ENCODE measurements at places on chromosomes 4 and X.
A peak's percentile ranks its signal among the peaks of the same experiment; 100 is the strongest.

GRCh38 chr4:180828455-180829018 lies 1414.7 kb upstream of the TENM3 start:
- no peak for DNase-seq

- DNase-seq = no peak
These were observed 104.9 kb upstream of the DHX15 start for GRCh38 chr4:24689212-24689611.

DNA sequence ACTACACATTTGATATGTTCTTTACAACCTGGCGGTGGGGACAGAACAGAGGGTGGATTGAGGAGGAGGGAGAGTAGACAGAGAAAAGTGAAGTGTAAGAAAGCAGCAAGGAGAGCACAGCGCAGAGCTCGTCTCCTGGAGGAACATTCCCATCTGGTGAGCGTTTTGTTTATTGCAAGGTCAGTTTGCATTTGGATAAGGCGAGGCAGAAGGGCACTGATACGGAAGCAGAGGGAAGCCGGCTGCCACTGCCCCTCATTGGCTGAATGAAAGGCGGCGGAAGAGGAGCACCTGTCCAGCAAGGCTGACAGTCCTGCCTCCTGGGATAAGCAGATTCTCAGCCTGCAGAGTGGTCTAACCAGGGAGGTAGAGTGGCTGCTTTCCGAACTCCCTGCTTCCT lies 83.2 kb downstream of the GPR143 start:
- no peak for DNase-seq

- no peak for DNase-seq
These were observed 80.8 kb upstream of the ANK2 start for GRCh38 chr4:112968451-112969159.

- no peak for DNase-seq
These were observed 44.9 kb downstream of the HADH start for GRCh38 chr4:108034565-108034964.

DNA sequence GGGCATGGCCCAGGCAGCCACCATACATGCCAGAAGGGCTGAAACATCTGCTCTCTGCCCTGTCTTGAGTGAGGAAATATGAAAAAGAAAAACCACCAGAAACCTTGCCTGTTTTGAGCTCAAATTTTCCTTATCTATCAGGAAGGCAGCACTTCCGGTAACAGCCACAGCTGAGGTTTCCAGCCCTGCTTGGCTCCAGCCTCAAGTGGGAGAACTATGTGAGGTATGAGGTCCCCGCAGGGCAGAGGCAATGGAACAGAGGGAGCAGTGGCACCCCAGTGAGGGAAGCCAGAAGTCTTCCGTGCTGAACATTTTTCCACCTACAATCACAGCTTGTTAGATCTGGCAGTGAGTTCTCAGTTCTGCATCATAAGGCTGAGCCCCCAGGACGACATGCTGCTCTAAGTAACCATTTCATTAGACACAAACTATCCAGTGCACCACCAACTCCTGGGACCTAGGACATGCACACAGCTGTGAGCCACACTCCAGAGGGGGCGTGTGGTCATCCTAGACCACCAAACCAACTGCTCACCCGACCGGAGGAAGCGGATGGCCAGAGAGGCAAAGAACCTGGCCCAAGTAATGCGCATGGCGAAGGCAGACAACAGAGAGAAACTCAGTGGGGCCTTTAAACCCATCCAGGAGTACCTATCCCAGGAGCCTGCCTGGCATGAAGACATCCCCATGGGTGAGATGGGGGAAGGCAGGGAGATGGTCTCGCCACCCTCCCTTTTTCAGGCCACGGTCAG lies 22.6 kb downstream of the WDR1 start:
- no peak for DNase-seq

- no peak for DNase-seq
These were observed 38.6 kb upstream of the CEP135 start for GRCh38 chr4:55910140-55910539.

DNA sequence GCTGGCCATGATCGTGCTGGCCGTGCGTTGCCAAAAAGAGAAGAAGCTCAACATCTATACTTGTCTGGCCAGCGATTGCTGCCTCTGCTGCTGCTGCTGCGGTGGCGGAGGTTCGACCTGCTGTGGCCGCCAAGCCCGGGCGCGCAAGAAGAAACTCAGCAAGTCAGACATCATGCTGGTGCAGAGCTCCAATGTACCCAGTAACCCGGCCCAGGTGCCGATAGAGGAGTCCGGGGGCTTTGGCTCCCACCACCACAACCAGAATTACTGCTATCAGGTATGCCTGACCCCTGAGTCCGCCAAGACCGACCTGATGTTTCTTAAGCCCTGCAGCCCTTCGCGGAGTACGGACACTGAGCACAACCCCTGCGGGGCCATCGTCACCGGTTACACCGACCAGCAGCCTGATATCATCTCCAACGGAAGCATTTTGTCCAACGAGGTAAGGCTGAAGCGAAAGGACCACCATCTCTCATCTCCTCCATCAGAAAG lies 3.3 kb downstream of the PCDH10 start:
- DNase-seq = no peak

DNA sequence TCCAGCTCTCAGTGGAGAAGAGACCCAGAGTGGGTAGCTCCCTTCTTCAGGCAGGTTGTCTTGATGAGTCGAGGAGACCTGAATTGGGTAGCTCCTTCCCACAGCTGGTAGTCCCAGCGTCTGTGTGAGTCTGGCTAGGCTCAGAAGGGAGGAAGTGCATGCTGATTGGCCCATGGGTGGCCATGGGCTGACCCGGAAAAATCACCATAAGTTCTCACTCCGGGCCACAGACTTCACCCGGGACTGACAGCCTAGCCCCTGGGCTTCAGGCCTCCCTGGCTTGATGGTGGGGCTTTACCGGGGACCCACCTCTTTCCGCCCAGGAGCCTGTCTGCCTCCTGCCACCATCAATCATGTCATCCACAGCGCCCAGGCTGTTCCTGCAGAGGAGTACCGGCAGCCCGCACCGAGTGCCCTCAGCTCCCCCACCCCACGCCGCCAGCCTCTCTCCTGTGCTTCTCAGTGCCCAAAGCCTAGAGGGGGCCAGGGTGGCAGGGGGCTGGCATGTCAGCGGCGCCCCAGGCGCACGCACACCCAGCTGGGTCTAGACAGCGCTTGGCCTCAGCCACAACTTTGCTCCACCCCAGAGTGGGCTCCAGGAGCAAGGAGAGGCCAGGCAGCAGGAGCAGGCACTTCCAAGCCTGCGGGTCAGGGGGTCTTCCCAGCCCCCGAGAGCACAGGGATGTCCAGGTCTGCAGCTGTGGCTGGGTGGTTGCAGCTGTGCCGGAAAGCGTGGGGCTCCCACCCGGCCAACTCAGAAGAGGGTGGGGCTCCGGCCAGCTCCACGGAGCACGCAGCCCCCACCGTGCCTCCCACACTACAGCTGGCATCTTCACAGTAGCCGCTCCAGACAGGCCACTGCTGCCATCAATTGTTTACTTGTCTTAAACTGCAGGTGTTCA lies 16.1 kb upstream of the SAT1 start:
- DNase-seq = no peak

DNA sequence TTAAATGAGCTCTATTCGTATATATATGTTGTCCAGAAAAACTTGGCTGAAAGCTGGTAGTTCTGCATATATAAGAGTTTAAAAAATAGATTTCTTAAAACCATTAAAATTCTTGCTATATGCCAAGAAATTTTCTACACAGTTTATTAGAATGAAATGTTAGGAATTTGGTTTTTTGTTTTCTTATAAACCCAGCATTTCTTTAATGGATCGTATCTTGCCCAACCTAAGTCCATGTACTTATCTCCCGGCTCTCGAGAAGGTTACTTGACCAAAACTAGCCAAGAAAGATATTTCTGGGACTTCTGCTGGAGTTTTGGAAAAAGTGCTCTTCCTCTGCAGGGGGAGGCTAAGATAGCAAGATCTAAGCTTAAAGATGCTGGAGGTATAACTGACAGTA lies 4.7 kb upstream of the ASB5 start:
- no peak for DNase-seq

DNA sequence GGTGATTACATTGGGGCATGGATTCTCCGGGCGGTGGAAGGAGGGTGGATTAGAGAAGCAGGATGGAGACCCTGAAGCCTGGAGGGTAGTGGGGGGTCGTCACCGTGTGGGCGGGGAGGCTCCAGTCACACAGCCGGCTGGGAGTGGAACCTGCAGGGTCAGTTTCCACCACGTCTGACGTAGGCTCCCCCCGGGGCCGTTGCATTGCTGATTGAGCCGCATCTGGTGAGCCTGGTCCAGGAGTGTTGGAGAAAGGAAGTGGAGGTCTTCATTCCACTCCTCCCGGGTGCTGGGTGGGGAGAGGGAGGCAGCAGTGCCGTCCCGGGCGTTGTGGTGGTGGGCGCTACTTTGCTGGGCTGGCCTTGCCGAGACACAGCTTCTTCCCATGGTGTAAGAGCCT lies 28.1 kb downstream of the TBC1D14 start:
- DNase-seq = no peak

GRCh38 chr4:148955564-148956297 lies 513.5 kb upstream of the NR3C2 start:
- no peak for DNase-seq

- DNase-seq = no peak
These were observed 407.3 kb upstream of the SLIT2 start for GRCh38 chr4:19844446-19844845.

- no peak for DNase-seq
These were observed 1.2 kb downstream of the CYBB start for GRCh38 chrX:37781081-37781480.

DNA sequence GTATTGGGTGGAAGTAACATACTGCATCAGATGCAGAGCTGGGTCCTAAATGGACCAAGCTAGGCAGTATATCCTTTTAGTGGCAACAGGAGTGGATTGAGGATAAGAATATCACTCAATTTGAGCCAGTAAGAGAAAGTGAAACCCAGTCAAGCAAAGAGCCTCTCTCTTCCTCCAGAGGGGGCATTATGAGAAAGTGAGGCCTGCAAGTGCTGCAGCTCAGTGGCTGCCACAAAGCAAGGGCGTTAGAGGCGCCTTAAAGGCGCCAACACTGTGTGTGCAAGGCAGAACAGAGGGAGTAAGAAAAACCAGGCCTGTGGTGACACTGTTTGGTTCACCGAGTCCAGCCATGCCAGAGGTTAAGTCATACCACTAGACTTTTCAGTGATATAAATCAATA lies 17.5 kb downstream of the STX18 start:
- no peak for DNase-seq

- no peak for DNase-seq
These were observed 20.3 kb upstream of the PAPSS1 start for GRCh38 chr4:107740381-107740780.

DNA sequence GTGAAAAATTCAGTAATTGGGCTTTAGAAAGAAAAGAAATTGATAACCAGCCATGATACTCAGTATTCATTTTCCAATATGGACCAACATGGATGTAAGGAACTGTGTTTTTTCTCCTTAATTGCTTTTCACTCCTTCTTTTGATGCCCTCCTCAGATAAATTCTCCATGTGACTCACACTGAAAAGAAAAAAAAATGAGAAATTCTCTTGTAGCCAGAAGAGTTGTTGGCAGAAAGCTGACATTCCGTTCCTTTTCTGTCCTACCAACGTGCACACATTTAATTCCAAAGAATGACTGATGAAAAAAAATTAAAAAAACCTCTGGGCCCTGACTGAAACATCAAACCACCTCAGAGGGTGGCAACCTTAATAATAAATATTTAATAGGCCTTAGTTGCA lies 153.1 kb downstream of the AMELX start:
- no peak for DNase-seq

DNA sequence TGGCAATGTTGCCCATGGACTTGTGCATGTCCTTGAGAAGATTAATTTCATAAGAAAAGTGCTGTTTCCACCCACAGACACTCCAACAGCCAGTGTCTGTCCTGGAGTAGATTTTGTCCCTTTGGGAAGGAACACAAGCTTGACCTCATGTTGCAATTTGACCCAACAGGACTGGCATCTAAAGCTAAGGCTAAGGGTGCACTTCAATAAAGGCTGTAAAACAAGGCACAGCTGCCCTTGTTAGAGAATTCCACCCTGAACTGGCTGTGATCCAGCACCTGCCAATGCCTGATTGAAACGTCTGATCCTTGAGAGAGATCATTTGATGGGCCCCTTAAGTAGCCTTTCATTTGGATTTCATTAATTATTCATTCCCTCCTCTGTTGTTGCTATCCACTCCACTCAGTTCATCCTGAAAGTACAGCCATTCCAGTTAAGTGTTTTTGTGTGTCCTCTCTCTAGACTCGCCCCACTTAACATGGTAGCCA lies 56.2 kb downstream of the CD99L2 start:
- DNase-seq = no peak

GRCh38 chr4:155543126-155543765 lies 123.4 kb upstream of the GUCY1A1 start:
- no peak for DNase-seq

GRCh38 chrX:7147413-7147977 lies at the start of gene STS:
STS (plus strand) TSS chrX:7147712; CDS start chrX:7253200, 105,488 bp downstream.
- DNase-seq = peak; percentile 45

- DNase-seq = no peak
These were observed 131.1 kb upstream of the NR3C2 start for GRCh38 chr4:148573296-148573695.

DNA sequence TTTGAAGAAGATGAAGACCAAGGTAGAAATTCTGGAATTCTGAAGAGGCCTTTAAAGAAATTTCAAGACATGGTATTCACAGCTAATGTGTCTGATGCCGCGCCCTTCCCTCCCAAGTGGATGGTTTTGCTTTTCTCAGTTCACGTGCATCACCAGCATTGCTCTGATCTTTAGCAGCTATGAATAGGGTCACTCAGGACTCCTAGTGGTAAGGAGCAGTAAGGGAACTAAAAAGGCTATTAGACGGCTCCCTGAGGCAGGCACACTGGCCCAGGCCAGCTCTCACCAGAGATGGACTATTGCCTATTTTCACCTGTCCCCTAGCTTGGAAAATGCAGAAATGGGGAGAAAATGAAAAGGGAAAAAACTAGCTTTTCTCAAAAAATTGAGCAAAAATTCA lies 447.5 kb upstream of the RASGEF1B start:
- no peak for DNase-seq

DNA sequence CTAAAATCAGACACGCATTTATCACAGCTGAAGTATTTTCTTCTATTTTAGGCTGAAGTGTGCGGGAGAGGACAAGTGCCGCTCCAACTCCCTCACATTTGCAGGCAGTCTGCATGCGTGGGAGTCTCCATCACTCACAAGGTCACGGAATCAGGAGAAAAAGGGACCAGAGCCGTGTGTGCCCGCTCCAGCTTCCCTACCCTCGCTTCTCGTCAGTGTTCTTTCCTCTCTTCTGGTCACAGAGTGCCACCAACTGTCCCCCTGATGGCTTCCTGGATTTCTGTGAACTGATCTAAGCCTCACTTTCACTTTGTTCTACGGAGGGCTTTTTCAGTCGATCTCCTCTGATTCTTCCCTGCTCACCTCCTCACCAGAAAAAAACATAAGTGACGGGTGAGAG lies 407.4 kb upstream of the AADAT start:
- peak; percentile 5 for DNase-seq

GRCh38 chr4:83197555-83198235 lies 83.2 kb upstream of the PLAC8 start:
- no peak for DNase-seq

GRCh38 chr4:20354120-20354519 lies 102.4 kb downstream of the SLIT2 start:
- no peak for DNase-seq

GRCh38 chrX:57929373-57929772 lies 19.1 kb upstream of the ZXDA start:
- no peak for DNase-seq

All from amygdala (tissue), 56 donors.